Fibroblast of villous mesenchyme (primary cell): ENCODE measurements at places on chromosomes 13 and 19. TPM values are rescaled to one million over a fixed set of nuclear protein-coding genes. Genes with fewer than 3 reads are reported as not detected.

The FIZ1 gene
- 4.3 and 5.2 TPM in 2 replicates for total RNA-seq

The ZNF223 gene
- 4.5 and 5.6 TPM in 2 replicates for total RNA-seq

The ELANE gene
- not detected in 2 replicates for total RNA-seq

The PCDH17 gene
- under 0.01 and 0.86 TPM in 2 replicates for total RNA-seq

The POU4F1 gene
- total RNA-seq = under 0.01 TPM in 1 of 2 replicates, not detected in the other

The STARD13 gene
- total RNA-seq = 48.0 and 52.2 TPM in 2 replicates

The KLF1 gene
- not detected in 2 replicates for total RNA-seq

The SPIB gene
- not detected in 2 replicates for total RNA-seq

The ZNF724 gene
- 5.6 and 6.8 TPM in 2 replicates for total RNA-seq

The P2RY11 gene
- total RNA-seq = 0.43 and 1.9 TPM in 2 replicates

The CAMSAP3 gene
- not detected in 2 replicates for total RNA-seq

The ZNF560 gene
- 0.86 and 0.97 TPM in 2 replicates for total RNA-seq

The MYH14 gene
- not detected in 2 replicates for total RNA-seq

The MAP4K1 gene
- 0.32 TPM in 1 of 2 replicates, not detected in the other for total RNA-seq

The ACP7 gene
- not detected in 2 replicates for total RNA-seq

The UQCR11 gene
- 49.3 and 53.5 TPM in 2 replicates for total RNA-seq

The NLRP7 gene
- total RNA-seq = not detected in 2 replicates

The APOC4 gene
- not detected in 2 replicates for total RNA-seq

The COL4A1 gene
- total RNA-seq = 1,391 and 1,673 TPM in 2 replicates

The DENND1C gene
- not detected in 2 replicates for total RNA-seq

The EXOSC5 gene
- total RNA-seq = 12.5 and 15.1 TPM in 2 replicates

The TMEM59L gene
- total RNA-seq = under 0.01 and 0.32 TPM in 2 replicates

The HSH2D gene
- not detected in 2 replicates for total RNA-seq

The CEACAM7 gene
- total RNA-seq = not detected in 2 replicates

The GIPR gene
- total RNA-seq = 0.32 TPM in 1 of 2 replicates, not detected in the other

The KIR3DL2 gene
- total RNA-seq = not detected in 2 replicates

The LHB gene
- 0.32 TPM in 1 of 2 replicates, not detected in the other for total RNA-seq

The LRP3 gene
- 11.2 and 14.8 TPM in 2 replicates for total RNA-seq

The URAD gene
- not detected in 2 replicates for total RNA-seq

The VSIG10L gene
- total RNA-seq = 0.43 and 0.64 TPM in 2 replicates

The KLF2 gene
- 3.0 and 6.8 TPM in 2 replicates for total RNA-seq

The ZNF284 gene
- 3.2 and 3.9 TPM in 2 replicates for total RNA-seq

The LYPD3 gene
- 0.43 TPM in 1 of 2 replicates, not detected in the other for total RNA-seq

The MEIS3 gene
- total RNA-seq = 38.0 and 60.6 TPM in 2 replicates

The OSCAR gene
- total RNA-seq = under 0.01 and 0.64 TPM in 2 replicates

The LDLR gene
- total RNA-seq = 392 and 421 TPM in 2 replicates

The CGB1 gene
- not detected in 2 replicates for total RNA-seq

The LRRC25 gene
- under 0.01 TPM in 1 of 2 replicates, not detected in the other for total RNA-seq
